Activated naive CD4-positive, alpha-beta T cell treated with anti-CD3 and anti-CD28 coated beads for 36 hours (primary cell): ENCODE measurements at places on chromosomes 4 and X. TPM values are rescaled to one million over a fixed set of nuclear protein-coding genes. Genes with fewer than 3 reads are reported as not detected.

- no peaks in the 10 kb centered on the region for H3K4me1 ChIP-seq
- H3K36me3 ChIP-seq = no peaks in the 10 kb centered on the region
- H3K27me3 ChIP-seq = no peaks in the 10 kb centered on the region
- H3K4me3 ChIP-seq = no peak overlapping the region
Measured at GRCh38 chr4:174996079-174996478, 77.9 kb downstream of the ADAM29 start.

GRCh38 chrX:140250391-140250790, 254.5 kb downstream of the SOX3 start:
- DNase-seq = no peak
- no peaks in the 10 kb centered on the region for H3K36me3 ChIP-seq
- no peak overlapping the region for H3K4me3 ChIP-seq
- no peak overlapping the region for H3K27ac ChIP-seq
- H3K27me3 ChIP-seq = no peaks in the 10 kb centered on the region
- H3K4me1 ChIP-seq = no peaks in the 10 kb centered on the region

GRCh38 chr4:75495476-75495875, 18.7 kb downstream of the RCHY1 start:
- H3K4me3 ChIP-seq = no peak overlapping the region
- no peaks in the 10 kb centered on the region for H3K27me3 ChIP-seq
- peak overlapping the region; percentile 41 for H3K27ac ChIP-seq
- peaks cover 20% of the 10 kb centered on the region for H3K4me1 ChIP-seq
- no peak for DNase-seq

DNA sequence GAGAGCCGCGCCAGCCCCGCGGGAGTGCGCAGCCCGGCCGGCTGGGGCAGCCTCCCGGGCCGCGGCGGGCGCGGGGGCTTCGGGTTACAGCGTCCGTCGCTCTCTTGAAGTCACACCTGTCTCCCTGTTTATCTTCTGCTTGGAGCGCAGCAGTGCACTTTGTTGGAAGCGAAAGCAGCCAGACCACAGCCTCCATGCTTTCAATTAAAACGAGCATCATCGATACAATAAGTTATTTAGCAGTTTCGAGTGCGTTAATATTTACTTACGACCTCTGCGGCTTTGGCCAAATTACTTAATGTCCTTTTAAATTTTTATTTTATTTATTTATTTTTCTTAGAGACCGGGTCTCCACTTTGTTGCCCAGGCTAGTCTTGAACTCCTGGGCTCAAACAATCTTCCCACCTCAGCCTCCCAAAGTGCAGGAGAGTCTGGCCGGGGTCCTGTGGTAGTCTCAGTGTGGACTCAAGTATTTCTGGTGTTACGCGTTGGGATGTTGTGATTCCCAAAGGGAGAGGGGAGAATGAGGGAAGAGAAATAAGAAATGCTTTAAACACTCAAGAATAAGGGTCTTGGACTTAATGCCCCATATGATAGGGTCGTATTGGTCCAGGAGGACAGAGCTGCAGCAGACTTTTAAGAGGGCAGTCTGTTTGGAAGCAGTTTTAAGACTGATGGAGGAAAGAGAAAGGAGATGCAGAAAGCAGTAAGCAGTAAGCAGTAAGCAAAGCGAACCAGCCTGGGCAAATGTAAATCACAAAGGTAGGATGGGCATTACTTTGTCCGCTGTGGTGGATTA, 504 bp upstream of the PDLIM3 start:
- peak; percentile 6 for DNase-seq
- H3K36me3 ChIP-seq = no peaks in the 10 kb centered on the region
- peaks cover 2% of the 10 kb centered on the region for H3K4me1 ChIP-seq
- peaks cover 26% of the 10 kb centered on the region for H3K27me3 ChIP-seq
- no peak overlapping the region for H3K27ac ChIP-seq

- H3K4me1 ChIP-seq = no peaks in the 10 kb centered on the region
- no peak overlapping the region for H3K27ac ChIP-seq
- H3K4me3 ChIP-seq = no peak overlapping the region
- peaks cover 13% of the 10 kb centered on the region for H3K27me3 ChIP-seq
Measured at GRCh38 chrX:19225909-19226308, 103.6 kb upstream of the ADGRG2 start.

DNA sequence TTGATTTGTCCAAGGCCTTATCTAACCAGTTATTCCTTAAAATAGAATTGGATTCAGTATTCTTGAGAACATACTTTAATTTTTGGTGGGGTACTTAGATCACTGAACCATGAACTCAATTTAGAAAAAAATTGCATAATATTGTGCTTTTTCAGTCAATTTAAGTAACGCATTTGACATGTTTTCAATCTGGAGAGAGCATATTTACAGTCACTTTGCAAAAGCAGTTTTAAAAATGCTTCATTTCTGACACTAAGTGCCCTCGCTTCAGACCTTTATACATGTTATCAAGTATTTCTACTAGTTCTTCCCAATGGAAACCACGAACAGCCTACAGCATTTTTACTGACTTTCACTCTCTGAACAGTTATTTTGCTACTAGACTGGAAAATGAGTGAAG, 257.1 kb upstream of the NDST4 start:
- no peak overlapping the region for H3K27ac ChIP-seq
- H3K4me1 ChIP-seq = no peaks in the 10 kb centered on the region

GRCh38 chr4:139540161-139540560, 15.9 kb downstream of the SETD7 start:
- no peak overlapping the region for H3K4me3 ChIP-seq
- H3K36me3 ChIP-seq = peaks cover 26% of the 10 kb centered on the region
- no peaks in the 10 kb centered on the region for H3K27me3 ChIP-seq
- H3K4me1 ChIP-seq = no peaks in the 10 kb centered on the region
- H3K27ac ChIP-seq = no peak overlapping the region

DNA sequence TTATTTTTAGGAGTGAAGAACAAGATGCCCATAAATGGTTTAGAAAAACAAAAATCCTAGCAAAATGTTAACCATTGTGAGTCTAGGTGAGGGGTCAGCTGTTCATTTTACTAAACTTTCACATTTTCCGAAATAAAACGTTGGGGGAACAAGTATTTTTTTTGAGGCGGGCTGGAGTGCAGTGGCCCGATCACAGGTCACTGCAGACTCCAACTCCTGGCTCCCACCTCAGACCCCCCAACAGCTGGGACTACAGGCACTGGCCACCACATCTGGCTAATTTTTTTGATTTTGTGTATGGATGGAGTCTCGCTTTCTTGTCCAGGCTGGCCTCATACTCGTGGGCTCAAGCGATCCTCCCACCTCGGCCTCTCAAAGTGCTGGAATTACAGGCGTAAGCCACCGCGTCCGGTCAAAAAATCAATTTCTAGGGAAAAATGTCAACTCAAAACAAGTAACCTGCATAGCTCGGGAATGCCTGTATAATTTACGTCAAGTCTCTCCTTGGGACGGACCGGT, 742 bp upstream of the TAF1 start:
- peaks cover 8% of the 10 kb centered on the region for H3K36me3 ChIP-seq
- H3K27ac ChIP-seq = peak overlapping the region; percentile 99
- no peak for DNase-seq
- peak overlapping the region; percentile 98 for H3K4me3 ChIP-seq
- no peaks in the 10 kb centered on the region for H3K27me3 ChIP-seq

DNA sequence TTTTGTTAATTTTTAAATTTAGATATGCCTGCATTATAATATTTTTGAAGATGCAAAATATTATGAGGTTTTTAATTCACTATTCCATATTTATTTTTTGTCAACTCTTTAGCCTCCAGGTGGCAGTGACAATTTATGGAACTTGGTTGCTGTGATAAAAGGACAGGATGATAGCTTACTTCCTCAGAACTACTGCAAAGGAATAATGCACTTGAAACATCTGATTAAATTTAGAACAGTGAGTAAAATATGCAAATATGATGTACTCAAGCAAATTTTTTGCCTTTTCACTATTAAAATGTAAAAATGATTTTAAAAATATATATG, 45.1 kb downstream of the SPATA4 start:
- DNase-seq = peak; percentile 6
- H3K36me3 ChIP-seq = no peaks in the 10 kb centered on the region
- H3K4me1 ChIP-seq = no peaks in the 10 kb centered on the region
- no peak overlapping the region for H3K27ac ChIP-seq

DNA sequence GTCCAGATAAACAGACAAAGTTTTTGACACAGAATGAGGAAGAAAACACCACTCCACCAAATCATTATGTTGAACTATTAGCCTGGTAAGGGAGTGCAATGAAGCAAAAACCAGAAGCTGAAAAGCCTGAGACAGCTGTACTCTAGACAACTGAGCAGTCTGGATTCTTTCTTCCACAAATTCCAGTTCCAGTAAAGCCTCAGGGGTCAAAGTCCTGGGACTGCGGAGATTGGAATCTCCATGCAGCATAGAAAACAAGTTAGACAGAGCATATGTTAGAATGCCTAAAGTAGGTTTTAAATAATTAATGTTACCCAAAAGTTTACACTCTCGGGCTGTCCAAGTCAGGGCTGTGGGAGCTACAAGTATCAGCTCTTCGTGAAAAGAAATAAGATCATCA, 263.2 kb downstream of the TECRL start:
- DNase-seq = no peak
- no peaks in the 10 kb centered on the region for H3K4me1 ChIP-seq
- H3K27me3 ChIP-seq = no peaks in the 10 kb centered on the region

DNA sequence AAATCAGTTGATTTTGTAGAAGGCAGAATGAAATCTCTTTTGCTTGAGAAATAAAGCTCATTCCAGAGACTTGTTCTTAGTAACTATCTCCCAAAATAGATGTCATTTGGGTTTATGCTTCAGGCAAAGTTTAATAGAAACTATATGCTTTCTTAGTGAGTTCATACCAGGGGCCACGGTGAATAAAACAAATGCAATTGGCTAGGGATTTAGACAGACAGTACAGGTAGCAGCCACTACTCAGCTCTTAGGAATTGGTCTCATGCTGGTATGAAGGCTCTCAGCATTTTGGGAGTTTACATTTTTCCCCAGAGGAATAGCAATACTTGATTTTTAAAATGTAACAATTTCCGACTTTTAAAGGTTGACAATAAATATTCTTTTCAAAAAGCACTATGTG, 27.0 kb downstream of the GYPA start:
- H3K27me3 ChIP-seq = peaks cover 11% of the 10 kb centered on the region
- no peaks in the 10 kb centered on the region for H3K36me3 ChIP-seq
- H3K4me3 ChIP-seq = no peak overlapping the region
- no peak overlapping the region for H3K27ac ChIP-seq

DNA sequence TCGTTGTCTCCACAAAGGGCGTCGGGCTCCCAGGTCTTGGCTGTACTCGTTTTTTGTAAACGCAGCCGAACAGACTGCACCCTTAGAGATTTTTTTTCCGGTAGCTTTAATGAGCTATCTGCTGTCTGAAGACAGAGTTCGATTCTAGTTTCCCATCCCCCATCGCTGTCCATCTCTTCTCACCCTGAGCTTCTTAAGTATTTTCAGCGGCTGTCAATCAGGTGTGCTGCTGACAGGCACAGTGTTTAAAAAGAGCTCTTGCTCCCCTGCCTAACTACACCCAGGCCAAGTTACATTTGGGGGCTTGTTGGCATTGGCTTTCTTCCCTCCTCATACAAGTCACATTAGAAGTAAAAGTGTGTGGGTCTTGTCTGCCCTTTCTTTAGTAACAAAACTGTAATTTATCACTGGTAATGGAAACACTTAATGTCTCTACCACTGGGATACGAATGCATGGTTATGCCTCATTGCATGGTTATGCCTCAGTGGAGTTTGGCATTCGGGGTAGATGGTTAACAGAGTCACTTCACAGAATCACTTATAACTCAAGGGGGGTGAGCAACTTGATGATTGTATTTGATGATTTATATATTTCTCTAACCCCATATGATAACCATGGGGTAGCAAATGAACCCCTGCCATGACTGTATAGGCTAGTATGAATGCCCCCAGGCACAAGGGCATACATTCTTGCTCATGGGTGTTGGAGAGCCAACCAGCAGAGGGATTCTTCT, 1.4 kb upstream of the ARHGAP6 start:
- H3K27me3 ChIP-seq = peaks cover 49% of the 10 kb centered on the region
- no peak for DNase-seq
- H3K4me3 ChIP-seq = no peak overlapping the region
- no peaks in the 10 kb centered on the region for H3K36me3 ChIP-seq

DNA sequence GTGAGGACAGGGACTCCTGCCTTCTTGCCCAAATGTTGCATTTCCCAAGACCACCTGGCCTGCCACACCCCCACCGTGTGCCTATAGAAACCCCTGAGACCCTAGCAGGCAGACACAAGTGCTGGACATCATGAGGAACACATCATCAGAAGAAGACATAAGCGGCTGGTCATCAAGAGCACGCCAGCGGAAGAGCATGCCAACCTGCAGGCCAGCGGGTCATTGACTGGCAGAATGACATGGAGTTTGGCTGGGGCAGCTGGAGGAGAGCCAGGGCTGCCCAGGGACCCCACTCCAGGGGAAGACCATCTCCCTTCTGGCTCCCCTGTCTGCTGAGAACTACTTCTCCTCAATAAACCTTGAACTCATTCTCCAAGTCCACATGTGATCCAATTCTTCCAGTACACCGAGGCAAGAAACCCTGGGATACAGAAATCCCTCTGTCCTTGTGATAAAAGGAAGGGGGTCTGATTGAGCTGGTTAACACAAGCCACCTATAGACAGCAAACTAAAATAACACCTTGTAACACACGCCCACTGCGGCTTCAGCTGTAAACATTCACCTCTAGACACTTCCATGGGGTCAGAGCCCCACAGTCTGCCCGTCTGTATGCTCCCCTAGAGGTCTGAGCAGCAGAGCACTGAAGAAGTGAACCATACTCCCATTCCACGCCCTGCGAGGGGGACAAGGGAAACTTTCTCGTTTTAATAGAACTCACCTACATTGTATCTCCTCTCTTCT, 164.8 kb upstream of the EMCN start:
- no peak overlapping the region for H3K4me3 ChIP-seq
- no peaks in the 10 kb centered on the region for H3K36me3 ChIP-seq
- H3K4me1 ChIP-seq = no peaks in the 10 kb centered on the region
- H3K27ac ChIP-seq = no peak overlapping the region
- DNase-seq = no peak

DNA sequence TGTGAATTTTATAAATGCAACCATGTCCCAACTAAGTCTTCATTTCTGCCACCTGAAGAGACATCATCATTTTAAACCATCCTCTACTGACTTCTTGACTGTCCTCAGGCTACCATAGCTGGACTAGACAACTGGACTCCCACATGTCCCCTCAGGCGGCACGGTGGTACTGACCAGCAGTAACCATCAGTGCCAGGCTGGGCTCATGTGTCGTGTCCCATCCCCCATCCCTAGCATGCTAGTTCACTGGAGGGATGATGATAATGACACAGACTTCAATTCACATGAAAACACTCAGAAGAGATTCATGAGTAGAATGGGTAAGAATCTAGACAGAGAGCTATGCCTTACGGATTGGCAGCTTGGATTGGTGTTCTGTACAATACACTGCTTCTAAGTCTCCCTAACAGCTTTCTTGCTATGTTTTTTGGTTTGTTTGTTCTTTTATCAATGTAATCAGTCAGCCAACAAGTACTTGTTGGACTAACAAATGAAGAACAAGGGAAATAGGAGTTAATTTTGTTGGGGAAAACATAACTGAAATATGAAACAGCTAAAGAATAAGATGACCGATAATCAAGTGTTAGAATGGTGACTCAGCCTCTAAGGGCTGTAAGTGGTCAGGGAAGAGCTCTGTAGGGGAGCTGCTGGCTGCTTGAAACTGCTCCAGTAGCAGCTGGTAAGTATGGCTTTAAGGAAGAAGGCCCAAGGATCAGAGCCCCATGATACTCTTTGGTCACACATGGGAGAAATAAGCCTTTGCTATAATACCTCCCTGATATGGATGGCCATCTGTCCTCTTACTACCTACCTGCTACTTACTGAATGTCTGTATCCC, 10.3 kb downstream of the ZDHHC9 start:
- no peaks in the 10 kb centered on the region for H3K4me1 ChIP-seq
- H3K36me3 ChIP-seq = peaks cover 9% of the 10 kb centered on the region
- H3K27ac ChIP-seq = no peak overlapping the region
- no peak overlapping the region for H3K4me3 ChIP-seq

DMRTC1 gene
- total RNA-seq = not detected

XG gene
- not detected for total RNA-seq

STOX2 gene
- total RNA-seq = not detected

PF4V1 gene
- total RNA-seq = not detected

USP17L19 gene
- total RNA-seq = not detected
